ENCODE measurements at places on chromosomes 1 and 21. TPM values are rescaled to one million over a fixed set of nuclear protein-coding genes. Genes with fewer than 3 reads are reported as not detected.

GRCh38 chr1:151457911-151458801 is 1.1 kb downstream of the POGZ start:
- no peaks in the 10 kb centered on the region for H3K27me3 ChIP-seq
- H3K27ac ChIP-seq: peak overlapping the region; percentile 87
- no peaks in the 10 kb centered on the region for H3K36me3 ChIP-seq
- DNase-seq: peak; percentile 79
- H3K4me1 ChIP-seq: peaks cover 13% of the 10 kb centered on the region
- H3K4me3 ChIP-seq: peak overlapping the region; percentile 65

- no peak for DNase-seq
- no peak overlapping the region for H3K4me3 ChIP-seq
- no peaks in the 10 kb centered on the region for H3K36me3 ChIP-seq
Measured at GRCh38 chr1:62897788-62898187, 113.9 kb downstream of the ATG4C start.

- H3K4me1 ChIP-seq: peaks cover 10% of the 10 kb centered on the region
- H3K27ac ChIP-seq: no peak overlapping the region
- no peak overlapping the region for H3K4me3 ChIP-seq
- no peaks in the 10 kb centered on the region for H3K27me3 ChIP-seq
- no peaks in the 10 kb centered on the region for H3K36me3 ChIP-seq
Measured at GRCh38 chr1:56301791-56302190, 277.6 kb downstream of the PLPP3 start.

DNA sequence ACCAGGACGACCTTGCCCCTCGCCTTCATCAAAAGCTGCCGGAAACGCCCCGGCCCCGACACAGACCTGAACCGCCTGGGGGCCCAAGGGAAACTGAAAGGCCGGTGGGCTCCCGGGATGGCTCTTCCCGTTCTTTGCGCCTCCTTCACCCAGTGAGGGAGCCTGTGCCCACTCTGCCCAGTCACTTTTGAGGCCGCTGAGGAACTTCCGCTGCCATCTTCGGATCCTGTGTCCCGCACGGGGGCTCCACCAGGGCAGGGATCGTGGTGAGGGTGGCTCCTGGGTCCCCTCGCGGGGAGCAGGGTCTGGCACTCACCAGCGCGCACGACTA is 104.0 kb downstream of the PPIAL4G start:
- H3K36me3 ChIP-seq: no peaks in the 10 kb centered on the region
- no peak for DNase-seq
- H3K4me1 ChIP-seq: no peaks in the 10 kb centered on the region
- H3K27me3 ChIP-seq: no peaks in the 10 kb centered on the region
- H3K27ac ChIP-seq: no peak overlapping the region

DNA sequence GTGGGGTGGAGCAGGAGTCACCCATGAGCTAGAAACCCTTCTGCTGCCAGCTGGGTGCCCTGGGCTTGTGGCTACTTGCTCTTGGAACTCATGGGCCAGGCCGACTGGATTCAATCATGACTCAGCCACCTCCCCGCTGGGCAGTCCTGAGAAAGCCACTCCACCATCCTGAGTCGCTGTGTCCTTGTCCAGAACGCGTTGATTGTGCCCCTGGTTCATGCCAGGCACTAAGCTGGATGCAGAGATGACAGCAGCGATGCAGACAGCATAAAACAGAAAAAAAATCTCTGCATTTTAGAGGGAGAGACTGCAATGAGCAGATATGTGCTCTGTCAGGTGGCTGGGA is 10.6 kb downstream of the PADI1 start:
- H3K4me3 ChIP-seq: no peak overlapping the region
- H3K36me3 ChIP-seq: no peaks in the 10 kb centered on the region
- H3K4me1 ChIP-seq: no peaks in the 10 kb centered on the region
- H3K27me3 ChIP-seq: no peaks in the 10 kb centered on the region

DNA sequence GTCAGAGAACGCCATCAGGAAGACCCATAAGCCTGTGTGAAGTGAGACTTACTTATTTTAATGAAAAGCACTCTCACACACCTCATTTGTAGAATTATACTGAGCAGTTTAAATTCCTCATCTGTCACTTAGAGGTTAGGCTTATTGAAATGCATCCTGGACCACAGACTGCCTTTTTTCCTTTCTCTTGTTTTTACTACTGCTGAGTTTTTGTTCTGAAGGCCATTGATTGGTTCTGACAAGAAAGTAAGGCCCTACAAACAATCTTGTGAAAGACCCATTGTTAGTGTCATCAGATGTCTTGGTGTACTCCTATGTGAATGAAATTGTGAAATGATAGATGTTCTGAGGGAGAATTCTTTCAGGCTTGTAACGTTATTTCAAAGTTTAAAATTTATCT is 1343.3 kb upstream of the ADGRL2 start:
- DNase-seq: no peak
- no peak overlapping the region for H3K27ac ChIP-seq
- no peaks in the 10 kb centered on the region for H3K36me3 ChIP-seq
- H3K4me1 ChIP-seq: no peaks in the 10 kb centered on the region
- no peak overlapping the region for H3K4me3 ChIP-seq
- H3K27me3 ChIP-seq: no peaks in the 10 kb centered on the region

CFAP45 gene
- total RNA-seq: 2.6 TPM

GBP7 gene
- 0.28 TPM for total RNA-seq

DNA sequence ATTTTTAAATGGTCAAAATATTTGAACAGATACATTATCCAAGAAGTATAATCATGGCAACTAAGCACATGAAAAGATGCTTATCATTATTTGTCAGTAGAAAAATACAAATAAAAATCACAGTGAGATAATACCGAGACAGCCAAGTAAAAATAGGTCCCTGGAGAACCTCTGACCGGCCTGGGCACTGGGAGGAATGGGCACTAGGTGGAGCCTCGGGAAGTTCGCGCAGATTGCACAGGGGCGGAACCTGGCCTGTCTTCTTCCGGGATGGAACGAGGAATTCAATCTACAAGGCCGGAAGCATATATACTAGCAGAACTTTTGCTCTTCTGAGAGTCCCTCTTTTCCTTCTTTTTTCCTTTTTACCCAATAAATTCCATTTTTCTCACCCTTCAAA is 148.5 kb upstream of the CHRM3 start:
- H3K36me3 ChIP-seq: no peaks in the 10 kb centered on the region
- no peaks in the 10 kb centered on the region for H3K27me3 ChIP-seq
- no peak overlapping the region for H3K4me3 ChIP-seq
- no peaks in the 10 kb centered on the region for H3K4me1 ChIP-seq
- no peak overlapping the region for H3K27ac ChIP-seq

EXO1 gene
- total RNA-seq: 0.75 TPM

CFAP57 gene
- 0.24 TPM for total RNA-seq

MAN1C1 gene
- total RNA-seq: 56.9 TPM

- H3K4me3 ChIP-seq: no peak overlapping the region
- H3K27ac ChIP-seq: no peak overlapping the region
- DNase-seq: no peak
- H3K4me1 ChIP-seq: peaks cover 1% of the 10 kb centered on the region
- no peaks in the 10 kb centered on the region for H3K36me3 ChIP-seq
- H3K27me3 ChIP-seq: no peaks in the 10 kb centered on the region
Measured at GRCh38 chr1:40264354-40264781, 6.3 kb downstream of the ZMPSTE24 start.

DNA sequence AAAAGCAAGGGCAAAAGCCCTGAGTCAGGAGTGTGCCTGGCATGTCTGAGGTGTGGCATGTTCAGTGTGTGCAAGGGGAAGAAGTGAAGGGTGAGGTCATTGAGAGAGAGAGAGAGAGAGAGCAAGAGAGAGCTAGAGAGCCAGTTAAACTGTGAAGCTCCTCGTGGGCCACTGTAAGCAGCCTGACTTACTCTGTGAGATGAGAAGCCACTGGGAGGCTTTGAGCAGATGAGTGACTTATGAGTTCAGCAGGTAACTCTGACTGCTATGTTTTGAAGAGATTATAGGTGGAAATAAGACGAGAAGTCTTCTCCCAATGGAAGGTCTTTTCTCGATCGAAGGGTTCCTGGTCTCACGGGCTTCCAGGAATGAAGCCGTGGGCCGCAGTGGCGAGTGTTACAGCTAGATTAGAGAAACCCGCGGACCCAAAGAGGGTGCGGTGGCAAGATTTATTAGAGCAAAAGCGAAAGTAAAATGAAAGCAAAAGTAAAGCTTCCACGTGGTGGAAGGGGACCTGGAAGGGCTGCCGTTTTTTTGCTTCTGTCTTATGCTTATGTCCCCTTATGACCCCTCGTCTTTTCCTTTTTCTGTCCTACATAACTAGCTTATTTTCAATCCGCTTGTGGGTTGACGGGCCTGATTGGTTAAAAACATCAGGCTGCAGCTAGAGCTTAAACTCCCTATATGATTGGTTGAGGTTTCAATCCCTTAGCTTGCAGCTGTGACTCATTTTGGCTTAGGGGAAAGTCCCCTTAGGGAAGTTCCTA is 323.1 kb upstream of the FAM78B start:
- peak overlapping the region; percentile 31 for H3K4me3 ChIP-seq
- no peaks in the 10 kb centered on the region for H3K4me1 ChIP-seq
- no peaks in the 10 kb centered on the region for H3K36me3 ChIP-seq
- no peaks in the 10 kb centered on the region for H3K27me3 ChIP-seq
- H3K27ac ChIP-seq: no peak overlapping the region

DNA sequence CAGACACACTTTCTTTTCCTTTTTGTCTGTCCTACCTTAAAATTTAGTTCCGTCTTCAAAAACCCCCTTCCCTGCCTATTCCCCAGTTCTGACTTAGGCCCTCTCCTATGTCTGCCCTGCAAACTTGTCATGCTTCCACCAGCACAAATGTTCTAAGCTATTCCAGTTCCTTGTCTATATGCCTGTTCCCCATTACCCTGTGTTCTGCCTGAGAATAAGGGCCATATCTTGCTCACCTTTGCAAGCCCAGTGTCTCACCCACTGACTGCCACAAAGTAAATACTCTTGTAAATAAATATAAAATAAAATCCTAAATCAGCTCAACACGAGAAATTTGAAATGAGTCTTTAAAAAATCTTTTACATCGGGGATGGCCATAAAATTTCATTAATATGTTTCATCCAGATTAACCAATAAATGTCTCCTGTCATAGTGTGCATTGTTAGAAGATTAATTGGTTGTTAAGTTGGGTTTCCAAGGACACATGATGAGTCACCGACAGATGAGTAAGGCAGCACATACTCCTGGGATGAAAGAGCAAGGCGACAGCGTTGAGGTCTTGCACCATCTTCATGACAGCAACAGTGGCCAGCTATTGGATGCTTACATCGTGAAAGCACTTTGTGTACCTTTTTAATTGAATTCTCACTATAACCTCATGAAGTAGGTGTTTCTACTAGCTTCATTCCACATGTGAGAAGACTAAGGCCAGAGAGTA is 92.6 kb upstream of the NGF start:
- no peaks in the 10 kb centered on the region for H3K36me3 ChIP-seq
- no peak for DNase-seq
- no peak overlapping the region for H3K27ac ChIP-seq
- no peaks in the 10 kb centered on the region for H3K27me3 ChIP-seq

DNA sequence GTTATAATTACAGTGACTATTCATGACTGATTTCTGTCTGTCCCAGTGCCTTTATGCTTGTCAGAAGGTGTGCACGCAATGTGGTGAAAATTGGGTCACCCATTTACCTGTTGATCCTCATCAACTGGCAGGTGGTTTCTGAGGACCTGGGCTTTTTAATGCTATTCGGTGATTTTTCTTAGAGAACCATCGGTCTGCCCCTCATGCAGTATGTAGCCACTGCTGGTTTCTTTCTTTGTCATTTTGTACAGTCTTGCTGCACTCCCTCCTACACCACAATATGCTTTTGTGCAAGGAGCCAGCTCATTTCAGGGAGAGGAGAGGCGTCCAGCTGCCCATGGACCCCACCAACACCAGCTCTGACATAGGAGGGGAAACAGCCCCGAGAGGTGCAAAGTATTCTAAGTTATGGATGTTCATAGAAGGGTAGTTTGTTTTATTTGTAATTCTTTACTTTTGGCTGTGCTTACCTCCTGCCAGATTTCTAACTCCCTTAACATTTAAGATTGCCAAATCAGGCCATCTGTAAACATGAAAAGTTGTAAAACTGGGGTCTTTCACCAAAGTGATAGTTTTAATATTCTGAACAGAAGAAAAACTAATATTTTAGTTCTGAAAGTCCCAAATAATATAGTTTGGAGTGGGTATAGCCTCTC is 325.3 kb downstream of the PTBP2 start:
- no peaks in the 10 kb centered on the region for H3K27me3 ChIP-seq
- DNase-seq: no peak
- no peak overlapping the region for H3K4me3 ChIP-seq

- no peak for DNase-seq
- no peak overlapping the region for H3K27ac ChIP-seq
- no peak overlapping the region for H3K4me3 ChIP-seq
- no peaks in the 10 kb centered on the region for H3K27me3 ChIP-seq
- no peaks in the 10 kb centered on the region for H3K36me3 ChIP-seq
Measured at GRCh38 chr1:166351676-166352075, 184.9 kb upstream of the FAM78B start.

DNA sequence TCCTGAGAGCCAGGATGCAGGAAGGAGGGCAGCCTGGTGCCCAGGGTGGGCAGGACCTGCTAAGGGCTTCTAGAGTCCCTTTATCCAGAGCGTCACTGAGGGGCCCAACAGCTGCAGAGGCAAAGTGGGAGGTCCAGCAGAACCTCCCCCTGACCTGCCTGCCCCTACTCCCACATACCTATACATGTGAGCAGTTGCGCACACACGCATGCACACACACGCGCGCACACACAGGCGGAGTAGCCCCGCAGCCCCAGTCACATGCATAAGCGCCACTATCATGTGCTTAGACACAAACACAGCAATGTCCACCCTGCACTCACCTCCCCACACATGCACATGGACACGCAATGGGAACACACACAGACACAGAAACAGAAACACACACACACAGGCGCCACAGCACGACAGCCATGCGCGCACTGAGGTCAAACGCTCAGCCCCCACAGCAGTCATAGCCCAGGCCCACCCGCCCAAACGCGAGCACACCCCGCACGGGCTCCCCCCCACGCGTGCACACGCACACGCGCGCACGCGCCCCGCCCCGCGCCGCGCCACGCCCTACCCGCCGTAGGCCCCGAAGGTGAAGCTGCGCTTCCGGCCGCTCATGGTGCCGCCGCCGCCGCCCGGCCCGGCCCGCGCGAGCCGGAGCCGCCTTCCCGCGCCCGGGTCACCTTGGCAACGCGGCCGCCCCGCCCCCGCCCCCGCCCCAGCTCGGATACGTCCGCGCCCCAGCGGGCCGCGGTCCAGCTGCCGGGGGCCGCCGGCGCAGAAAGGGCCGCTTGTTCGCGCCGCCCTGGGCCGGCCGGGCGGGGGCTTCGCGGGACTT is 17.7 kb downstream of the RAP1GAP start:
- no peaks in the 10 kb centered on the region for H3K27me3 ChIP-seq
- no peaks in the 10 kb centered on the region for H3K36me3 ChIP-seq
- DNase-seq: peak; percentile 33

ATP1A2 gene
- total RNA-seq: 3.0 TPM

MTF1 gene
- total RNA-seq: 22.3 TPM
